ENCODE measurements at places on chromosomes 1 and 21.

GRCh38 chr1:41950820-41951219 is 32.1 kb upstream of the HIVEP3 start:
- no peak for DNase-seq

- no peak for DNase-seq
These were observed 485.2 kb downstream of the SIPA1L2 start for GRCh38 chr1:232144696-232145230.

DNA sequence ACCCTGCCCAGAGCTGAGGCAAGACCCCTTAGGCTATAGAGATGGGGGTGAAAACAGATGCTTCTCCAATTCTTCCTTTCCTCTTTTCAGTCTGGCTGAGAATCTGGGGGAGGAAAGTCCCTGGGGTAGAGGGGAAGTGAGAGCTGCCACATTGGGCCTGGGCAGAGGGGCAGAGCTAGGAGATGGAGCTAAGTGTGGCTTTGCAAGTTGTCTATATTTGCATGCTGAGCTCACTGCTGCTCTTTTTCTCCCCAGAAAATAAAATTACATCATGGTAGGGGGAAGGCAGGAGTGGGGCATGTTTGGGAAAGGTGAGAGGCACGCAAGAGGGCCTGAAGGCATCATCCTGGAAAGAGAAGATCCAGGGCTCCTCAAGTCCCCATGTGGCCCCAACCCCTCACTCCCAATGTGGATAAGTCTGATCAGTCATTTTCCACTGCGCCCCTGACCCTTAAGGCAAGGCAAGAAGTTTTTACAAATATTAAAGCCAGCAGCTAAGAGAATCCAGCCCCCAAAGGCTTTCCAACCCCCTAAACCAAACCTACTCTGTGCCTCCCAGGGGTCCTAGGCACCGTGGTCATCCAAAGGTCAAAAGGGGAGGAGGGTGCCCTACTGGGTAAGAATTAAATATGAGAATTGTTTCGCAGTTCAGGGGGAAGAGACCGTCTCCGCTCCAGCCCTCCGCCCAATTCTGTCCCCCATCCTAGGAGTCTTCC is 500 bp upstream of the PEA15 start:
- DNase-seq = no peak

GRCh38 chr1:154344977-154345837 is 19.9 kb downstream of the ATP8B2 start:
- DNase-seq = no peak

DNA sequence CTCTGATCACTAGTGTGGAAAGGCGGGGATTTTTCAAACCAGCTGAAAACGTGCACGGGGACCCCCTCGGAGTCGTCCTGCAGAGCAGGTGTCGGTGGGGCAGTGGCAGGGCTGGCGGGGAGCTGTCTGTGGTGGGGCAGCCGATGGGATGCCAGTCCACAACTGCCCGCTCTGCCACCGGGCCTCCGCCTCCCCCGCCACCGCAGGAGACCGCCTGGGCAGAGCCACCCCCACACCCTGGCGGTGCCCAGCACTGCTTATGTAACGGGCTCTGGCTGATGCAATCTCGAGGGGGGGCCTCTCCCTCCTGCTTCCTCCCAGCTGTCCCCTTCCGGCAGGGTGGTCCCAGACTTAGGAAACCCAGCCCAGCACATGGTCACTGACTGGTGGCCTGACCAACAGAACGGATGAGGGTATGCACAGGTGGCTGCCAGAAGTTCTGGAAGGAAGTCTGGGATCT is 9.3 kb downstream of the CHD5 start:
- DNase-seq = no peak

GRCh38 chr1:236907205-236907604 is 97.0 kb downstream of the MT1HL1 start:
- DNase-seq = no peak

All from amygdala (tissue), 56 donors.